Neural crest cell (in vitro differentiated cells): ENCODE measurements at places on chromosomes 3 and 15.

DNA sequence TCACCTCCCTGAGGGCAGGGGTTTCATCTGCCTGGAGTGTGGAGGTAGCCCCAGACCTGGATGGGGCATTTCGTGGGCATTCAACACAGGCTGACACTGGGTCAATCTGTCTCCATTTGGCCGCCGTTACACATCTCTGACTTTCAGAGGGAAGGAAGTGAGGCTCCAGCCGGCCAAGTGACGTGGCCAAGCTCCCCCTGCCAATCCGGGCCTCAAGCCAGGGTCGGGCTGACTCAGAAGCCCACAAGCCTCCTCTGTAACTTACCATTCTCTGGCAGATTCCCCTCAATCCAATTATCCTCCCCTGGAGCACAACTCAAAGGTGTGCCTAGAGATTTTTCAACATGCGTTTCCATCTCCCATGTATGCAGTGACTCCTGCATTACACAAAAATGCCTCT is 227.6 kb downstream of the KLF13 start:
- DNase-seq: no peak

DNA sequence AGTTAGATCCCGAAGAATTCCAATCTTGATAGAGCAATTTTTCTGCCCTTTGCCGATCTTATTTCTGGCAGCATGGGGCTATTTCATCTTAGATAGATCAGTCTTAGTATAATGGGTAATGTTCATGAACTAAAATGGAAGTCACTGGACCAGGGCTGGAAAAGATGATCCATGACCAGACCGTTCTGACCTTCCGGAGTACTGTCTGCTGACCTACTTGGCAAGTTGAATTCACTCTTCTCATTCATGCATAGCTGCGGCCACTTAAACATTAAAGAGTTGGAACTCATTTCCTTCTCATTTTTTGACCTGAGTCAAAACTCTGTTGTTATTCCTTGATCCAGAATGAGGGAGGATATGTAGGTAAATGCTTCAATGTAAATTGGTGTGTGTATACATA is 32.5 kb downstream of the GMNC start:
- DNase-seq: no peak

- DNase-seq: no peak
These were observed 116.5 kb downstream of the LPP start for GRCh38 chr3:188270423-188270972.

GRCh38 chr15:45084163-45084562 is 29.8 kb downstream of the DUOX2 start:
- no peak for DNase-seq

- no peak for DNase-seq
These were observed 172.6 kb downstream of the P3H2 start for GRCh38 chr3:189947948-189948723.

GRCh38 chr3:37145611-37146010 is 28.8 kb downstream of the LRRFIP2 start:
- DNase-seq: no peak

- DNase-seq: no peak
These were observed 47.7 kb upstream of the GYG1 start for GRCh38 chr3:148943506-148944205.

DNA sequence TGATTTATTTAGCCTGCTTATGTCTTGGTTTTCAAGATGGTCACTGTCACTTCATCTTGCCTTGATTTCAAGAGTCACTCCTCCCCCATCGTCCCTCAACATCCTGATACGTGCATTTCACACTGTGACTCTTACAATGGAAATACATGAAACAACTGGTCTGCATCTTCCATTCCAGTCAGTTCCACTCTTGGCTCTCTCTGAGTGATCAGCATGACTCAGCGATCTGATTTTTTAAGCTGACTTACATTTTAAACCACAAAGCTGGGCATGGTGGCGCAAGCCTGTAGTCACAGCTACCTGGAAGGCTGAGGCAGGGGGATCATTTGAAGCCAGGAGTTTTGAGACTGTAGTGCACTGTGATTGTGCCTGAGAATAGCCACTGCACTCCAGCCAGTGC is 271.2 kb upstream of the ROPN1 start:
- no peak for DNase-seq

- DNase-seq: no peak
These were observed 127.9 kb downstream of the DMXL2 start for GRCh38 chr15:51494411-51495314.

DNA sequence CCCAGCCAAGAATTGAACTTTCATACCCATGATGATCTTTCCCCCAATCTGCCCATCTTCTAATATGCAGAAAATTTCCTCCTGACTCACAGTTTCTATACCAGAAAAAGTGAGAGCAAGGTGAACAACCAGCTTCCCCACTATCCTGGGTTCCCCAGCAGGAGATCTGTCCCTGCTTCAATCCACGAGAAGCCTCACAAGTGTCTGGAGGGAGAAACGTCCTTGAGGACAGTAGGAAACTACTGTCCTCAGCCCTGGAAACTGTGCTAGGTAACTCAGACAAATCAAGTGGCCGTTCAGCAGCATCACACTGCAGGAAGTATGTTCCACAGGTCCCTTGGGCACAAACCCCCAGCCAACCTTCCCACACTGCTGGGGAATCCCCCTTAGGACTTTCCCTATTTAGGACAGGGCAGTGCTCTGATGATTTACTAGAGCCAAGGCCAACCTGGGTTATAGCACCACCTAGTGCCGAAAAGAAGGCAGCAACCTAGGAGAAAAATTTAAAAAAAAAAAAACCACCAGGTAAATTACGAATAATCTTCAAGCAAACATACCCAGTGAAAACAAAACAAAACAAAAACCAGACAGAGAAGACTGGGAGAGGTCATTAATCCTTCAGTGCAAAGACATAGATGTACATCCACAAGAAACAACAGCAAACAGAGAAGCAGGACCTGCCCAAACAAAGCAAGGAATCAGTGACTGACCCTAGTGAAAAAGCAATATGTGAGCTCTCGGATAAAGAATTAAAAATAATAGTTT is 36.0 kb downstream of the MORC1 start:
- DNase-seq: peak; percentile 8

DNA sequence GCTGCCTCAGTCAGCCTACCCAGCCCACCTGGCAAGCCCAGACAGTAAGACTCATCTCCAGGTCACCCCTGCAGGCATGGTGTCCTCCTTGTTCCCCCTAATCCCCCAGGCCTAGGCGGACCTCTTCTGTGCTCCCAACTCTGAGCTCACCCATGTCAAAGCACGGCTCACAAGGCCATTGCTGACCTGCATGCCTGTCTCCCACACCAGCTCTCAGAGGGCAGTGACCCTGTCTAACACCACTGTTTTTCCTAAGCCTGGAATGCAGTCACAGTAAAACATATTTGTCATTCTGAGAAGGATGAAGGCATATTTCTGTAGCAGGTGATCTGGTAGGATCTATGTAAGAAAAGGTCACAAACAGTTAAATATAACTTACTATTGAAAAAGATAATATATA is 110.3 kb upstream of the HACD2 start:
- DNase-seq: no peak

DNA sequence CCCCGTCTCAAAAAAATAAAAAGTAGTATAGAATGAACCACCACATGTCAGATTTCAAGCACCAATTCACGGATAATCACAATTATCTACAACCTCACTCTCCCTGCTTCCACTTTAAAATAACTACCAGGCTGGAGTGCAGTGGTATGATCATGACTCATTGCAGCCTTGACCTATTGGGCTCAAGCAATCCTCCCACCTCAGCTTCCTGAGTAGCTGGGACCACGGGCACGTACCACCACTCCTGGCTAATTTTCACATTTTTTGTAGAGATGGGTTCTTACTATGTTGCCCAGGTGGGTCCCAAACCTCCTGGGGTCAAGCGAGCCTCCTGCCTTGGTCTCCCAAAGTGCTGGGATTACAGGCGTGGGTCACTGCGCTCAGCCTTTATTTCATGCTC is 38.1 kb upstream of the LDHAL6B start:
- DNase-seq: no peak

DNA sequence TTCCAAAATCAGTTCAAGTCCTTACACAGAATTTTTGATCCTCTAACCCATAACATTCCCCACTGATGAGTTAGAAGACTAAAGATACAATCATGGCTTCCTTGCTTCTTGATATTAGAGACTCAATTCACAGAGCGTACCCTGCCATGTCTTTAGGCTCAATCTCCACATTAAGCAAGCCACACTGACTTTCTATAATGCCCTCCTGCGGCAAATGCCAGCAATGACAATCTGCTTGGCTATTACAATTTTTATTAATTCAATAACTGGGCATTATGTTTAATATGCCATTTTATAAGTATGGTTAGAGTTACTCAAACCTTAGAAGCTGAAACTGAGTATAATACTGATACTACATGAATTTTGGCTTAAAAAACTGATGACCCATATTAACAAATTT is 479.7 kb upstream of the NR2F2 start:
- no peak for DNase-seq

DNA sequence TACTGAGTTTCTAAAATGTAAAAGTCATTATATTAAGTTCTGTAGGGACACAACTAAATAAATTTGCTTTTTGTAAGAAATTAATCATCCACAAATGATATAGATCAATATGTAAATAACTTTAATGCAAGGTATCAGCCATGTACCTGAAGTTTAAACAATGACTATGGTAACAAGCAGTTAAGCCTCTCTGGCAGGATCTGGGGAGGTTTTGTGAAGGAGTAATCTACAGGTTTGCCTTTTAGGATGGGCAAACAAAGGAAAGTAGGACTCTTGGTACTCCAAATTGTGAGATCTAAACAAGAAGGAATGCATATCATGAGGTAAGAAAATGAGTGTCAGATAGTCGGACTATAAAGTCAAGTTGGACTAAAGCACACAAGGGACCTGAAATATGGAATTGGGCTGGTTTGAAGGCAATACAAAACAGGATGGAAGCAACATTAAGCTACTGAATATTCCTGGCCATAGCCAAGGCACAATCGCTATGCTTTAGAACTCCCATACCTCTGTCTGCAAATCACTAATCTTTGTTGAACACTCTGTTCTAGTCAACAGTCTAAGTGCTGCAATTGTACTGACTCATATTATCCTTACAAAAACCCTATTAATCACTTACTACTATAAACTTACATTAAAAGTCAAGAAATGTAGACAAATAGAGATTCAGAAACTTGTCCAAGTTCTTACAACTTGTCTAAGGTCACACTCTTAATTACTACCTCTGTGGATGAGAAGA is 412.8 kb downstream of the DIPK2A start:
- no peak for DNase-seq

- no peak for DNase-seq
These were observed 113.2 kb downstream of the EPHB1 start for GRCh38 chr3:134908271-134908670.

GRCh38 chr3:94024385-94024784 is 4.0 kb downstream of the STX19 start:
- no peak for DNase-seq
